ENCODE measurements at places on chromosomes 2 and 18.

DNA sequence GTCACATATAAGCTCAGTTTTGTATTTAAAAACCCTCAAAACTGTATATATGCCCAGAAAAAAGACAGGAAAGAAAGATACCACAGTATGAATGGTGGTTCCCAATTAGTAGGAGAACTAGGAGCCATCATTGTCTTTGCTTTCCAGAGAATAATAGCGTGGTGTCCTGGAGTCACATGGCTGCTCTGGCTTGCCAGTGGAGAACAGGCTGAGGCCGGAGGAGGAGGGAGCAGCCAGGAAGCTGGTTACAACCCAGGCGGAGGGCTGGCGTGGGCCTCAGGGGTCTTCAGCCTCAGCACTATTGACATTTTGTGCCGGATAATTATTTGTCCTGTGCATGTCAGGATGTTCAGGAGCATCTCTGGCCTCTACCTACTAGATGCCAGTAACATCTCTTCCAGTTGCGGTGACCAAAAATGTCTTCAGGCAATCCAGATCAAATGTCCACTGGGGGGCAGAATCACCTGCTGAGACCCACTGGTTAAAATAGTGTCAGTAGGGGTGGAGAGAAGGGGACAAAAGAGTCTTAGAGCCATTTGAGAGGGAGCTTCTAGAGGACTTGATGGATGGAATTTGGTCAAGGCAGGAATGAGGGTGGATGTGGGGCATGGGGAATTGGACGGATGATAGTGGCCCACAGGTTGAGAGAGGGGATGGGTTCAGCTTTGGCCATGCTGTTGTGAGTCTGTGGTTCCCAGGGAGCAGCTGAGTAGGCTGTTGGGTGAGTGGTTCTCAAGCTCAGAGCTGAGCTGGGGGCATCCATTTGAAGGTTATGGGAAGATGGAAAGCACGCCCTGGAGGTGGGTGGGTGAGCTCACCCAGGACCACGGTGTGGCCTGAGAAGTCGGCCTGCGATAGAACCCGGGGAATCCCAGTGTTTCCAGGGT, 144.9 kb downstream of the AGAP1 start:
- no peak for DNase-seq

- peak; percentile 19 for DNase-seq
These were observed 47.8 kb upstream of the MAPRE3 start for GRCh38 chr2:26922405-26923188.

GRCh38 chr2:103977668-103978067, 876.2 kb upstream of the POU3F3 start:
- no peak for DNase-seq

- no peak for DNase-seq
These were observed 72.3 kb downstream of the BARD1 start for GRCh38 chr2:214737188-214737587.

- DNase-seq, result no peak
These were observed 47.5 kb upstream of the STAT1 start for GRCh38 chr2:191061381-191061980.

GRCh38 chr2:114507744-114508143, 65.3 kb downstream of the DPP10 start:
- no peak for DNase-seq

DNA sequence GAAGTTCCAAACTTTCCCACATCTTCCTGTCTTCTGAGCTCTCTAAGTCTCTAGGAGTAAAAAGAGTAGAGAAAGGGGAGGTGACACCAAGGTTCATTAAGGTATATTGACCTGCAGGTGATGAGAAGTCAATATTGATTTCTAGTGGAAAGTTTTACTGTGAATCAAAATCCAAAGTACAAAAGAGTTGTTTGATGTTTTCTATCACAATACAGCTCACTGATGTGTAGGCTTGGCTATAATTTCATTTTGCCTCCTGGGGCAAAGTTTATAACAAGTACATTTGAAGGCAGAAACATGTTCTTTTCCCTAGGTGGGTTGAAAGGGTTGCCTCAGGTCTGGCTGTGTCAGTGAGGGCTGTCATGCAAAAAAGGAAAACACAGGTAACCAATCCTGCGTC, 65.2 kb upstream of the LRPPRC start:
- no peak for DNase-seq

GRCh38 chr2:214410918-214411554, at the start of gene VWC2L:
Gene VWC2L, plus strand, starts transcription at chr2:214411054. Its CDS starts 3,140 bp downstream, at chr2:214414194.
- peak; percentile 64 for DNase-seq

DNA sequence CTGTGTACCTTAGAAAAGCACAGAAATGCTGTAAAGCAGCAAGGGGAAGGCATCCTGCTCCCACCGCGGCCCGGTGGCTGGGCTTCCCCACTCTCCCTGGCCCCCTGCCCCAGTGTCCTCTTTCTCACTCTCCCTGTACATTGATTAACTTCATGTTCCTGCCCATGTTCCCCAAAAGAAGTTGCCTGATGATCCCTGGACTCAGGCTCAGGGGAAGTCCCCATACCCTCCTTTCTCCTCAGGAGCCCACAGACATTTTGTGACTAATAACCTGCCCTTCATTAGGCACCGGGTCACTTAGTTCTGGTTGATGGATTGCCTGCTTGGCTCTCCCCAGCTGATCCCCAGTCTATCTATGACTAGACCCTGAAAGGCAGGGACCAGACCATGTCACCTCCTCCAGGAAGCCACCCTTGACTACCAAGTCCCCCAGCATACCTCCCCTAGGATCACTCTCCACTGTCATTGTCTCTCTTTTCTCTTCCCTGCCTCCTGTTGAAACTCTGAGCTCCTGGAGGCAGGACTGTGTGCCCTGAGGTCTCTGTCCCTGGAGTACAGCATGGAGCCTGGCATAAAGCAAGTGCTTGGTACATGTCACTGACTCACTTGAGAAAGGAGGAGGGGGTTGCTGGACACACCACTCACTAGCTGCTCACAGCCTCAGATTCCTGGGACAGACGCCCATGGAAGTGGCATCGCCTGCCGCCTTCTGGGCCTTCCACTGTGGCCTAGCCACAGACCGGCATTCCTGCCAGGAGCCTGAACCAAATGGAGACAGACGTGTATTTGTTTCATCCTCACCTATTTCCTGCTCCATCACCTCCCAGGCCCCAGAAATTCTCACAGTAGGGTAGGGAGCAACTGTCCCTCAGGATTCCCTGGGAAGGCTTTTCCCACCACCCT, 13.5 kb downstream of the MALL start:
- peak; percentile 35 for DNase-seq

- DNase-seq, result peak; percentile 91
These were observed 93.3 kb downstream of the MAP4K4 start for GRCh38 chr2:101790857-101791256.

DNA sequence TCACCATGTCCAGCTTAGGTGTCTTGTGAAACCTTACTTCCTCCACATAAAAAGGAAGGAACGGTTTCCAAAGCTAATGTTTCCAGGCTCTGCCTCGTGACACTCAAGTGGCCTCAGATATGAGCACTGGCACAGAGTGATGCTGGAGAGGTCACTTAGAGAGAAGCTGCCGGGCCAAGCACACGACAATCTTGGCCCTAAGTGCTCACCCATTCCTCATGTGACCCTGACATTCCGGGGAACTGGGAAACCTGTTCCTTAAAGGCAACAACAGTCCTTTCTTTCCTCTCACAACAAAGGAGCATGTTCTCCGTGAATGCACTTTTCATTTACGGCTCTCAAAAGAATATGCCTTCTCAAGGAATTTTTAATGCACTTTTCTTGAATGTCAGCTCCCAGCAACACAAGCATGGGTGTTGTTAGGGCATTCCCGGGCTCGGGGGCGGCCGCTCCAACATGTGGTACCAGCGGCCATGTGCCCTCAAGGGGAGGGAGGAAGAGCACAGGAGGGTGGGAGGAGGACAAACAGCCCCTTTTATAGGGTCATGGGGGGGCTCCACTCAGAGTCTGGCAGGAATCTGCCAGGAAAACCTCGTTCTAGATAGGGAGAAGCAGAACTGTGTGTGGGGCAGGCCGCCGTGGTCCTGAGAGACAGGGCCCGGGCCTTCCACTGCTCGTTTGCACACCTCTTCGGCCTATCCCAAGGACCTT, 118.6 kb downstream of the MBP start:
- DNase-seq, result no peak

GRCh38 chr18:23092121-23092520, 43.2 kb upstream of the CABLES1 start:
- no peak for DNase-seq

- DNase-seq, result no peak
These were observed 232.3 kb upstream of the MYT1L start for GRCh38 chr2:2563309-2563860.

DNA sequence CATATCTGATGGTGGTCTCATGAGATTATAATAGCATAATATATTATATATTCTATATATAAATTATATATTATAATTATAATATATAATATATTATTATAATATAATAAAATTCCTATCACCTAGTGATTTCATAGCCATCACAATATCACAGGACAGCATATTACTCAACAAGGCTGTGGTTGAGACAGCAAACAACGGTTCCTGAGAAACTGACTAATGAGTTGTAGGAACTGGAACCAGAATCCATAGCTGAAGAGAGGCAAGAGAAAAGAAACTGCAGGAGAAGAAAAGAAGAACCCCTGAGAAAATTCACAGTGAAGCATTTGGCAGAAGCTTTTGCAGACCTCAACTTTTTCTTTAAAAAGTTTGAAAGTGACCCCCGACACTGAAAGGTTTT, 84.0 kb downstream of the BCL2L11 start:
- DNase-seq, result no peak

DNA sequence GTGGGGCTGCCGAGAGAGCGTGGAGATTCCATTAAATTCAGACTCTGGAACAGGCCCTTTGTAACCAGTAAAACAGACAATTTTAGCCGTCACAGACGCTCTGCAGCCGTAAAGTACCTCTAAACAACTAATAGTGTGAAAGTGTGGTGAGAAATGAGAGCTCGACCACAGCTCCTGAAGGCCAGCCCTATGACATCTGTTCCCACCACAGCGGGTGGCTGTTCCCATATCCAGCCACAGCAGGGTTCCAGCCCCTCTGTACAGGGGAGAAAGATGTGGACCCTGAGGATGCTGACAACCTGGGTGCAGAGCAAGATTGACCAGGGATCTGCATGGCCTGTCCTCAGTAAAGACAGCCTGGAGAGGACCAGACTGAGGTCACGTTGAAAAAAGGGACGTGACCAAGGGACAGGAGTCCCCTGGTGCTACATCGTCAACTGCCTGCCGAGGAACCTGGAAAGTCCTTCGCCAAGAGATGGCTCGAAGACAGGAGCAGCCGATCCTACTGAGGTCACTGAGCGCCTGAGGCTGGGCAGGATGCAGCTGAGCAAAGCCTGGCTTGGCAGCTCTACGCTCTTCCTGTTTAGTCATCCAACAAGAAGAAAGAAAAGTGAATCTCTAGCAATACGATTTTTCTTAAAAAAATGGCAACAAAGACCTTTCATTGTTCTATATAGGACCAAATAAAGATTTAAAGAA, 831.7 kb downstream of the RNF144A start:
- DNase-seq, result no peak

DNA sequence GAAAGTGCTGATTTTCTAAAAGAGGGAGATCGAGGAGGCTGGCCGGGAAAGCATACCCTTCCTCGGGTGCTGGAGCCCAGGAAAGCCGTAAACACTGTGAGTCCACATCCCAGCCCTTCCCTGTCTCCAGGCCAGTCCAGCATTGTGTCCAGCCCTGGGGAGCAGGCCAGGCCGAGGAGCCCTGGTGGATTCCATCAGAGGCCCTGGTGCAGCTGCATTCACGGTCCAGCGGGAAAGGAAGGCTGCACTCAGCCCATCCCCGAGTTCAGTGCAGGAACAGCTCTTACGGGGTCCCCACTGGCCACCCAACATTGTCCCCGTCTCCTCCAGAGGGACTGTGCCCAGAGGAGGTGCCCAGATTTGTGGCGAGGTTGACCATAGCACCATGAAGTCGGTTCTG, 218.6 kb downstream of the KLHL29 start:
- no peak for DNase-seq

GRCh38 chr2:6626401-6627012, 239.2 kb downstream of the CMPK2 start:
- no peak for DNase-seq

DNA sequence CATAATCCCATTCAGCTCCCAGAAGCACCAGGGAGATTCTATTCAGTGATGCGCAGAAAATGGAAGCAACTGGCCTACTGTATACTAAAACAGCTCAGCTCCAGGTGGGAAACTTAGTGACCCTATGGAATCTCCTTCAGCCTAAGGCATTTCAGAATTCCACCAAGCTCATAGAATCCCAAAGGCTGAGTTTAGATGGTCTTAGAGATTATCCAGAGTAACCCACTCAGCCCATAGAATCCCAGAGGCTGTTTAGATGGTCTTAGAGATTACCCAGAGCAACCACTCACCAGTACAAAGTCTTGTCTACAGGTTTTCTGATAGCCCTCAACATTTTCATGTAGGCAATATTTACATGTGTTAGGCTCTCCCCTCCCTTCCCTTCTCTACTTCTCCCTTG, 232.0 kb upstream of the SLC14A2 start:
- DNase-seq, result no peak

DNA sequence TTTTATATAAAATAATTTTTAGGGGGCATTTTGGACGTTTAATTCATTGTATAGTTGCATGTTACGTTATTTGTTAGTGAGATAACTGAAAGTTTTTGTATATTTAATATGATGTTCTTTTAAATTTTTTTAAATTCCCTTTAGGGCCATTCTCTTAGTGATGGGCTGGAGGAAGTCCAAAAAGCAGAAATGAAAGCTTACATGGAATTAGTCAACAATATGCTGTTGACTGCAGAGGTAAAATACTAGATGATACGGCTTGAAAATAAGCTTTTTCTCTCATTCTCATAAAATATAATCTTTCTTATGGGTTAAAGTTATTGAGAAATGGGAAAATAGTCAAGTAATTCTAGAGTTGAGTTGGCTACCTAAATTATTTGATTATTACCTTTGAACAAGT, 58.9 kb downstream of the MTX2 start:
- DNase-seq, result no peak

- DNase-seq, result no peak
These were observed 35.2 kb upstream of the NAPG start for GRCh38 chr18:10490401-10491165.

DNA sequence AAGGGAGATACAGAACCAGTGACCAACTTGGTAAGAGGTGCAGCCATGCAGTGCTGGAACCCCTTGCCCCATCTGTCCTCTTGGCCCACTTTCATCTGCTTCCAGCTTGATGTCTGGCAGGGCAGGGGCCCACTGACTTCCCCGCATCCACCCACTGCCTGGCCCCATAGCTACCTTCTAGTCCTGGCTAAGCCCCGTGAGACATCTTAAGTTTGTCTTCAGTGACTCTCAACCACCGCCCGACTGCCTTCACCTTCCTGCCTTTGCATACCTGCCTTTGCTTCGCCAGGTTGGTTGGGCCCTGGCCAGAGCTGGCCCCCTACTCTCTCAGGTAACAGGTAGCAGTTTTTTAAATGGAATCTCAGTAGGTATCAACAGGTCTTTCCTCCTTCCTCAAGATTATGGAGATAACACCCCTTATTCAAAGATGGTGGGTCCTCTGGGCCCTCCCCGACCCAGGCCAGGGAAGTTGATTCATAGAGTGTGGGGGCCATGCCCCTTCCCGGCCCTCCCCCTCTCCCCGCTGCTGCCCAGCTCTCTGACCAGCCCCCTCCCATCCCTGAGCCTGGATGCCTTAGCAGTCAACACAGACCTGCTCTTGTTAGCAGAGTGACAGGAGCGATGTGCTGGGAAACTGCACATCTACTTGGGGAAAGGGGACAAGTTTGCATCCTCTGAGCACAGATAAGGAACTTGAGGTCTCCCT, 2.8 kb downstream of the ARID5A start:
- DNase-seq, result no peak
